ENCODE measurements at places on chromosomes 5 and 9. TPM values are rescaled to one million over a fixed set of nuclear protein-coding genes. Genes with fewer than 3 reads are reported as not detected.

The MYOT gene
- total RNA-seq, result 1.4 TPM

DNA sequence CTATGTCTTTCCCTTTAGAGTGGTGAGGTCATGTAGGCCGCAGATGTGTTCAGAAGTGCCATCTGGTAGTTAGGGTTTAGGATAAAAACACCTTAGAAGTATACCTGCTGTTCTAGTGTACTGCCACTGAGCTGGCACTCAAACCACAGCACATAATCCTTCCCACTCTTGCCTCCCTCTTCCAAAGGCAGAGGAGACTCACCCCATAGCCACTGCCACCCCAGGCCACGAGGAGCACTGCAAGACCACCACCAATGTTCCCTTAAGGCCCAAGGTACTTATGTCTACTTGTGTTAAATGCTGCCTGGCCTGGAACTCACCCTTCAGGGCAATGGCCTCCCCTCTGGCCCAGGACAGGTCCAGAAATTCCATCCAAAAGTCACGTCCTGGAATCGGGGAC lies 379.5 kb upstream of the EDIL3 start:
- DNase-seq, result no peak

GRCh38 chr5:116621599-116621998 lies 47.0 kb upstream of the SEMA6A start:
- no peak for DNase-seq

- no peak for DNase-seq
These were observed 1804.9 kb downstream of the EFNA5 start for GRCh38 chr5:105865834-105866233.

GRCh38 chr9:135275571-135276289 lies 188.3 kb downstream of the OLFM1 start:
- DNase-seq, result no peak

DNA sequence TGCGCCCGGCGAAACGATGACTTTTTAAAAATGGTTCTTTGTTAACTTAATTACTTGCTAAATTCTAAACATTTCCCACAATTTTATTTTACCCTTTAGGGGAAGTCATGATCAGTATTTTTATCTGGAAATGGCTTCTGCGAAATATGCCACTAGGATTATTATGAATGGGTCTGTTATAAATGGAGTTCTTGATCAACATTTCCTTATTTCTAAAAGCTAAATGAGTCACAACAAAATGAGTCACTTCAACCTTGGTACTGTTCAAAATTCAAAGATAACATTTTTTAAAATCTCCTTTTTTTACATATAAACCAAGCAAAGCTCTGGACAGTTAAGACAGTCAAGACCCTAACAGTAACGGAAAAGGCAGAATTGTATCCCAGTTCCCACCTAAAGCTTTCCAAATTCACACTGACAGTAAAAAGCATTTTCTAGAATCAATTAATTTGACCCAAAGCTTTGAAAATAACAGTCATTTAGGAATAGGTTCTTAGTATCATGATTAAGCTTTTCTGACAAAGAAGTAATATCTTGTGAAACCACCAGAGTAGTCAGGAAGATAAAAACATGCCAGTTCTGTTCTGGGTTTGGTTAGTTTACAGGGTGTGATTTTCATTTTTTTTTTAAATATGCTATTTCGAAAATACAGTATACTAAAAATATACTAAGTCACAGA lies 81.7 kb downstream of the LHFPL2 start:
- no peak for DNase-seq

Measured in ovary (tissue), 10 donors.